ENCODE measurements at places on chromosomes 16 and 17. TPM values are rescaled to one million over a fixed set of nuclear protein-coding genes. Genes with fewer than 3 reads are reported as not detected.

DNA sequence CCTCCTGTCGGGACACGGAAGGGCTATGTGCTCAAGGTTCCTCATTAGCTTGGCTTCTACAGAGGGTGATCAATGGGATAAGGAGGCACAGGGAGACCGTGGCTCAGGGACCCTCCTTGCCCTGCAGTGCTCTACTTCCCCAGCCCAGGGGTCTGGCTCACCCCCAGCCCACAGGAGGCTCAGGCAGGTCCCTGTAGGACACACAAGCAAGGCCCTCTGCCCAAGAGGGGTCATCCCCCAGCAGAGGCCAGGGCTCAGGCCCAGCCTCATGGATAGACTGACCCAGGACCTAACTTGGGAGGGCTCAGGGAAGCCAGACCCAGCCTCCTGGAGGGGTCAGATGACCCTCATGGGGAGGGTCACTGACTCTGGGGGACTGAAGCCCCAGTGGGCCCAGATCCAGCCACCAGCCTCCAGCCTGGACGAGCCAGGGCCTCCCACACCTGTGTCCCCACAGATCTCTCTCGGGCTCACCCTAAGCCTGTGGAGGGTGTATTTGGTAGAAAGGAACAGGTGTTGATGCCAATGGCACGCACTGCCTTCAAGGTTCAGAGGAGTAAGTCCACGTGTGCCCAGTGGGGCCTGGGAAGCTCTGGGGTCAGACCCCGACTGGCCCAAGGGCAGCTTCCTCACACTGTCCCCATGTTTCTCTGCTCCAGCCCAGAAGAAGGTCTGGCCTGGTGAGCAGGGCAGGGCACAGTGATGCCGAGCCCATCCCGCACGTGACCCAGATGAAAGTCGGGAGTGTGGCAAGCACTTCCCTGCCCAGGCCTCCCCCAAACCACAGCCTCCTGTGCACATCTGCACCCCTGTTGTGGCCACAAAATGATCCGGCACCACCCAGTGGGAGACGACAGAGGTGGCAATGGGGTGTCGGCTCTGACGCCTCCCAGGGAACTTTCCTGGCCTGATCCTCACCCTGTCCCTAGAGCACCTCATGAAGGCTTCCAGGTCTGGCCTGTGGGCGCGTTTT lies 10.9 kb upstream of the KRTAP17-1 start:
- H3K4me1 ChIP-seq = peaks cover 5% of the 10 kb centered on the region
- H3K36me3 ChIP-seq = no peaks in the 10 kb centered on the region
- H3K4me3 ChIP-seq = no peak overlapping the region
- DNase-seq = peak; percentile 38

- no peaks in the 10 kb centered on the region for H3K27me3 ChIP-seq
- H3K4me3 ChIP-seq = no peak overlapping the region
- no peaks in the 10 kb centered on the region for H3K36me3 ChIP-seq
- H3K4me1 ChIP-seq = peaks cover 2% of the 10 kb centered on the region
- no peak for DNase-seq
These were observed 9.6 kb downstream of the DOC2B start for GRCh38 chr17:171871-172270.

DNA sequence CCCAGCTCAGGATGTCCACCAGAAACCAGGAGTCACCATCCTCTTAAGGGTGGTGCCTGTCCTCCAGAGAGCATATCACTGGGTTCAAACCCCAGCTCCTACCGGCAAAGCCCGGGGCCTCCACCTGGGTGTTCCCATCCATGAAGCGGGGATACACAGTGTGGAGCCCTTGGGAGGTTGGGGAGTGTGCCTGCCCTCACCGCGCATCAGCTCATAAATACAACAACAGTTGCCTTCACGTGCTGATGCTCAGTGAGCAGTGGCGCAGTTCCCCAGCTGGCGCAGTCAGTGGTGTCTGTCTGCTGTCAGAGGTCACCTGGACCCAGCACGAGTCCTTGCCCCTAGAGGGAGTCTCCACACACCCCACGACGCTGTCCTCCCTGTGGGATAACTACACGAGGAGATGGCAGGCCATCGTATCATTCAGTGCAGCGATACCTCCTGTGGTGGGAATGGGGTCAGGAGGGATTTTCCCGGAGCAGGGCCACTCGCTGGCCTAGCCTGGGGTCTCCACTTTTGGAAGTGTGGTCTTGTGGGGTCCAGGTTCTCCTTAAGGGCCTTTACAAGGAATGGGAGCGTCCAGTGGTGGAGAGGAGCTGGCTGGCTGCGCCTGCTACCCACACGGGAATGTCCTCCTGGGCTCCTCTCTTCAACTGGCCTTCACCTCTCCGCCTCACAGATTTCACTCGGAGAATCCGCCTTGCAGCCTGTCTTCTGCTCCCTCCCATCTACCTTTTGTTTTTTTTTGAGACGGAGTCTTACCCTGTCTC lies 2.3 kb upstream of the ELOB start:
- H3K4me1 ChIP-seq = peaks cover 24% of the 10 kb centered on the region
- no peak overlapping the region for H3K4me3 ChIP-seq
- H3K27ac ChIP-seq = peak overlapping the region; percentile 97
- DNase-seq = no peak
- H3K36me3 ChIP-seq = no peaks in the 10 kb centered on the region
- H3K27me3 ChIP-seq = no peaks in the 10 kb centered on the region

- no peak for DNase-seq
- no peaks in the 10 kb centered on the region for H3K27me3 ChIP-seq
- H3K4me3 ChIP-seq = no peak overlapping the region
- H3K4me1 ChIP-seq = no peaks in the 10 kb centered on the region
These were observed 187.2 kb downstream of the CBLN1 start for GRCh38 chr16:49094471-49094870.

DNA sequence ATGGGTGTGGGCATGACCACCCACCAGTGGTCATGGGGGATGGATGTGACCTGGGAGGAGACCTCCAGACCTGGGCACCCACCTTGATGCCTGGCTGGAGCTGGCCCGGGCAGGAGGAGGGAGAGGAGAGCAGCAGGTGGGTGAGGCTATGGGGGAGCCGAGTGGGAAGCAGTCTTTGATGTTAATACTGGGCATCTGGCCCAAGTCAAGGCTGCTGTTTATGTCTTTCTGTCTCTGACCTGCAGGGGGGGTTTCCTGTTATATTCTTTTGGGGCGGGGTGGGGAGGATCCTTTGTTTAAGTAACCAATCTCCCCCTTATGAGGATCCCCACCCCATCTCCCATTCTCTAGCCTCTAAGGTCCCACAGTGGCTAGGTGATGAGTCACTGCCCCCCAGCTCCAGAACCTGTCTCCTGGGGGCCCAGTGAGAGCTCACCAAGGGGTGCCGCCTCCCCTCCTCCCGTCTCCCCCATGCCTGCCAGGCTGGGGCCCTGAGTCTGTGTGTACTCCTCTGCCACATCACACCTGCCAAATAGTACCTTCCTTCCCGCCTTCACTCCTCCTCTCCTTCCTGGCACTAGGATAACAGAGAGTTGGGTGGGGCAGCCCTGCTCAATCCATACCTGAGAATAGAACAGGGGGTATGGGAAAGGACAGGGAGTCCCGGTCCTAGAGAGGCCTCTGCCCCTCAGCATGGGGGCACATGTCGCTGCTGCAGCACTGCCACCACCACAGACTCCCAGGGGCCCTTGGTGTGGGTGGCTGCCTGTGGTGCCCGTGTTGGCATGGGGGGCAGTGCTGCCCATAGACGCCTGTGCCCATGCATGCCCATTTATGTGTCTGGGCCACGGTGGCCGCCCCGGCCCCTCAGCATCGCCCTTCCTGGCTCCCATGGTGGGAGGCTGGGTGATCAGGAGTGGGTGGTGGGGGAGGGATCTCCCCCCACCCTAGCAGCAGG lies 7.3 kb downstream of the THRA start:
- H3K27me3 ChIP-seq = no peaks in the 10 kb centered on the region
- no peaks in the 10 kb centered on the region for H3K36me3 ChIP-seq
- peaks cover 29% of the 10 kb centered on the region for H3K4me1 ChIP-seq

Gene PRMT7
- total RNA-seq = 60.9 TPM

Gene KRT40
- total RNA-seq = not detected

Gene CTDNEP1
- total RNA-seq = 162 TPM

Gene TVP23A
- not detected for total RNA-seq

All from activated CD8-positive, alpha-beta memory T cell treated with anti-CD3 and anti-CD28 coated beads, Interleukin-2, amount 10 ng/mL, durations not matched to agents 7 days and 5 days (primary cell).